T1000 (cell line): ENCODE measurements at places on chromosomes 7 and 10.

GRCh38 chr7:95951531-95951930 lies 179.2 kb downstream of the DYNC1I1 start:
- no peak for DNase-seq

GRCh38 chr7:43559171-43559945 lies 23.6 kb upstream of the STK17A start:
- no peak for DNase-seq

DNA sequence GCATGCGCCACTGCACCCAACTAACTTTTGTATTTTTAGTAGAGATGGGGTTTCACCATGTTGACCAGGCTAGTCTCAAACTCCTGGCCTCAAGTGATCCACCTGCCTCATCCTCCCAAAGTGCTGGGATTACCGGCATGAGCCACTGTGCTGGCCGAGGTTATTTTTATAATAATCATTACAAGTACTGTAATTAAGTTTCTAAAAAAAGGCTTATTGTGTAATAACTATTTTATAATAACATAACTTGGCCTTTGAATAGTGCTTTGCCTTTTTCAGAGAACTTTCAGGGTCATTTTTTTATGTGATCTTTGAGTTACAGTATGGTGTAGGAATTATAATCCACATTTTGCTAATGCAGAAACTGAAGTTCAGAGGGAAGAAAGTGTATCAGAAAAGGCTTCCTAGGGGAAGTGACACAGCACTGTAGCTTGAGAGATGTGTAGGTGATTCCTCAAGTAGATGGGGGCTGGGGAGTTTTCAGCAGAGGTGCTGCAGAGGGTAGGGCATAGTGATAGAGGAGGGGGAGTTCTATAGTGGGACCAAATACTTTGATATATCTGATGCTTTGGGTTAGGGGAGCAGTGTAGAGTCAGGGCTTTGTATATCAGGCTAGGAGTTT lies 9.2 kb upstream of the SYPL1 start:
- DNase-seq, result no peak

- DNase-seq, result no peak
Observed at GRCh38 chr7:19177269-19177668, 32.0 kb upstream of the FERD3L start.

GRCh38 chr7:34104992-34105391 lies 199.7 kb downstream of the BMPER start:
- no peak for DNase-seq

- no peak for DNase-seq
Observed at GRCh38 chr7:127835679-127836078, 183.7 kb downstream of the SND1 start.

DNA sequence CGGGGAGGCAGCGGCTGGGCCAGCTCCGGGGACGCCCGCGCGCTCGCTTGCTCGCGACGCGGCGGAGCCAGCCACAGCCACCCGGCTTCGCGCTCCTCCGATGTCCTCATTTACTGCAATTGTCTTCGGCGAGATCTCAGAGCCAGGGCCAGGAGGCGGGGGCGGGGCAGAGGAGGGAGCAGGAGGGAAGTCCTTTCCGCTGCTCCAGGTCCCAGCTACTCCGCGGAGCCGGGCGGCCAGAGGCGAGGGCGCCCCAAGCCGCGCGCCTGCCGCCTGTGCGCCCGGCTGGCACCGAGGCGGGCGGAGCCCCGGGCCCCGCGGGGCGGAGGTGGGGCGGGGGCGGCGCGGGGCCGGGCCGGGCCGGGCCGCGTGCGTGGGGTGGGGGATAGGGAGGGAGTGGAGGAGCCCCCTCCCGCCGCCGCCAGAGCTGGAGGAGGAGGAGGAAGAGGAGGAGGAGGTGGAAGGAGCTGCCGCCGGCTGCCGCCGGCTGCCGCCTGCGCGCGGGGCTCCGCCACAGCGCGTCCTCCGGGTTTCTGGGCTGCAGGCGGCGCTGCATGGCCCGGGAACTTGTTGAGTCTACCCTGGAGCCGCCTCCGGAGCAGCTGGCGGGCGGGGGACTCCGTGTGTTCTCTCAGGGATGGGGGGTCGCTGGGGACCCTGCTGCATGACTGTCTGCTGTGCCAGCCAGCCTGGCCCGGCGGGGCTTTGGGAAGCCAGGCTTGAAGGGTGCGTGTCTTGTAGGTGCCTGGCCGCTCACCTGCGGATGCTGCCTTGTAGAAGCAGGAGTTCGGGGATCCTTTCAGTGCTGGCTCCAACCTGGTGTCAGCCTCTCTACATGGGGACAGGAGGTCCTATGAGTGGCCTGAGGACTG lies at the start of gene INSYN2A:
INSYN2A (minus strand) TSS at position 310 of the 872 bp plus-strand sequence. CDS start 20,196 bp downstream, outside the sequence.
- peak; percentile 53 for DNase-seq

GRCh38 chr10:15293862-15294842 lies 76.9 kb downstream of the FAM171A1 start:
- DNase-seq, result no peak

GRCh38 chr7:50281680-50282445 lies 22.7 kb upstream of the IKZF1 start:
- no peak for DNase-seq

DNA sequence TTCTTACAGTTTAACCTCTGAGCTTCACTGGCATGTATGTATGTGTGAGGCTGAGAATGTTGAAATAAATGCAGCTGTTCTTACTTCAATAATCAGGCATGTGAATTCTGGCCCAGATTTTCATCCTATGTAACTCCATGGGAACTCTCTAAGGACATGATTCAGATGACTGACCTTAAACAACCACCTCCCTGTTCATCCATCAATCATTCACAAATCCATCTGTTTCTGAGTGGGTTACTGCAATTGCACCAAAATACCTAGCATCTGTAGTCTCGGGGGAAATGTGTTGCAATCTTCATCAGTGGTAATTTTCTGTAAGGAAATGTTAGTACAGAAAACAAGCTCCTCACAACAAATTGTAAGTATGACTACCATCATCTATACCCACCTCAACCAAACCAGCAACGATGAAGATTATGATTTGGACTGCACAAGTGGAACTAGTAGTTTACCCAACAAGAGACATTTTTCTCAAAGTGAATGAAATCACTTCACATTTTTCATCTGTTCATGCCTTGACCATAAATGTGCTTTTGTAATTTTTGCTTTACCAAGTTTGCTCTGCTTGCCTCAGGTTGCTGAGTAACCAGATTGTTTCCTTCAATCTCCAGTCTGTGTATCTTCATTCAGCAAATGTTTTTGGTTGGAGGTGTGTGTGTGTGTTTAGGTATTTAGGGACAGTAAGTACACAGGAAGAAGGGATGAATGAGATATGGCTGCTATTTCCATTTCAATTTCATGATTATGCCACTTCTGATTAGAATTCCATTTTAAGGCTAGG lies 65.7 kb upstream of the FZD8 start:
- DNase-seq, result no peak

DNA sequence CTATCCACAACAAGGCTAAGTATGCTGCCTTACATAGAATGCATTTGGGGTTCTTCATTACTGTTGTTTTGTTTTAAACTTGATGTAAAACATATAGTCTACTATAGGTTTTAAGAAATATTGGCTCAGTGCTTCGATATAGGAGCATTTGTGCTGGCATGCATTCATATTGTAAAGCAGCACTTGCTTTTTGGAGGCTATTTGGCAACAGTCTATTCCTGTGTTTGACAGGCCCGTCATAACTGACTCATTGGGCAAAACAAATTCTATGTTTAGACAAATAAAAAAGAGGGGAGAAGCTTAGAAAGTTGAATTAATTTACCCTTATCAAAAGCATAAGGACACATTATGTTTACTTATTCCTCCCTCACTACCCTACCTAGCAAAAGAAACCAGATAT lies 38.4 kb upstream of the PLXDC2 start:
- DNase-seq, result no peak

- DNase-seq, result no peak
Observed at GRCh38 chr7:17456541-17456940, 158.1 kb downstream of the AHR start.

DNA sequence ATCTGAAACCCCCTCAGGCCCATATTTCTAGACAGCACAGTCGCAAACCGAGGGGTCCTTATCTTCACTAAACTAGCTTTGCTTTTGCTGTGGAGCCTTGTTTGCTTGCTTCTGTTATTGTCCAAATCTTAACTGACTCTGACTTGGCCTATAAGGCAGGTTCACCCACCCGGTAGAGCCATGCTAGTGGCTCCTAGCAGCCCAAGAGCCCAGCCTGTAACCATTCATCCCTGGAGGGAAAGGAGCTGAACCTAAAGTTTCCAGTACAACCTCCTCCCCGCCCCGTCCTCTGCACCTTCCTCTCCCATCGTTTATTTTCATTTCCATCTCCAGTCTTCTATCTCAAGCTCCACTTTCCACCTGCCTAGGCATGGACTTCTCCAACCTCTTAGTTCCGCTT lies 345.7 kb downstream of the PTPRN2 start:
- DNase-seq, result no peak

- no peak for DNase-seq
Observed at GRCh38 chr10:92014620-92015019, 91.0 kb downstream of the BTAF1 start.

DNA sequence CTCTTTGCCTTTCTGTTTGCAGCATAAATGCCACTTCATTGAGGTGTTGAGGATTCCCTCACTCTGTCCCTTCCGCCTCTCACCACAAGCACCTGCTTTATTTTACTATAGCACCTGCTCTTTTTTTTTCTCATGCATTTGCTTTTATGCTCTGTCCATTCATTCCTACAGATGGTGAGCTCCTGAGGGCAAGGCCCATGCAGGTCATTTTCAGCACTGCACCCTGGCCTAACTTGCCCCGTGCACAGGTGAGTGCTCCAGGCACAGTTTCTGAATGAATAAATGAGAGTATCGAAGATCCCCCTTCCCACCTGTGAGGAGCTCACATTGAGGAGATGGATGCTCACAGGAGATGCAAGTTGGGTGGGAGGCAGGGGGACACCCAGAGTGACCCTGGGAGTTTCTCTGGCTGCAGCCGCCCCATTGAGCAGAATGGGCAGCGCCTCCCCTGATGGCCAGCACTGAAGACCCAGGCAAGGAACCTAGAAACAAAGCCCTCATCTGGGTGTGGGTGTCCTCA lies 1.2 kb upstream of the AKR1E2 start:
- no peak for DNase-seq

DNA sequence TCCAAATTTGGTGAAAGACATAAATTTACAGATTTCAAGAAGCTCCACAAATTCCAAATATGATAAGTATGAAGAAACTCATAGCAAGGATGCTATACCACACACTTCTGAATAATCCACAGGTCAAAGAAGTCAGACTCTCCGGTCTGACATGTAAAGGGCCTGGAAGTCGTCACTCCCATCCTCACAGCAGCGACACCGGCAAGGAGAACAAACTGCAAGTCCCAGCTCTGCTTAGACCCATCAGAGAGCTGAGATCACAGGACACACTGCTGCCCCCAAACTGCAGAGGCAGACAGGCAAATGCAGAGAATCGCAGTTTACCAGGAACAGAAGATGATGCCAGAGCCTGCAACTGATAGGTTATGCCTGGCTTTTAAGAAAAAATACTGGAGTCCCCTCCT lies 62.0 kb downstream of the AMZ1 start:
- DNase-seq, result no peak

DNA sequence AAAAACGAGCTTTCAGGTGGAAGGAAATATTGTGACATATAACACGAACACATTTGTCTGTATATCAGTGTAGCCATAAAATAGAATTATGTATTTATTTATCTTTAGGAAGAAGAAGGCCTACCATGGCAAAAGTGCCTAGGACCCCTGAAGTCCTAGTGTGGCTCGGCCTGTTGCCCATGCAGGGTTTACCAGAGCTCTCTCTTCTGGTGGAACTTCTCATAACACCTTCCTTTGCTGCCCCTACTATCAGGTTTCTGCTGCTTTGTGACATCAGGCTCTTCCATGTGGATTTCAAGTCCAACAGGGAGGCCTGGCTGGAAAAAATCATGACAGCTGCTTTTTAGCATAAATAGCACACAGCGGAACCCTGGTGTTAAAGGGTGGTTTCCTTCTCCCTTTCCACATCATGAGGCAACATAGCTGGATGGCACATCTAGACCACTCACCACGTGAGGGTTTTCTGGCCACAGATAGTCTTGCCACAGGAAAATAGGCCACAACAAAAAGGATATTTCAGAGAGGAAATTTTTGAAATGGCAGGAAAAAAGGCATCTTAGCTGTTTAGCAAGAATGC lies 44.8 kb upstream of the ADO start:
- no peak for DNase-seq

DNA sequence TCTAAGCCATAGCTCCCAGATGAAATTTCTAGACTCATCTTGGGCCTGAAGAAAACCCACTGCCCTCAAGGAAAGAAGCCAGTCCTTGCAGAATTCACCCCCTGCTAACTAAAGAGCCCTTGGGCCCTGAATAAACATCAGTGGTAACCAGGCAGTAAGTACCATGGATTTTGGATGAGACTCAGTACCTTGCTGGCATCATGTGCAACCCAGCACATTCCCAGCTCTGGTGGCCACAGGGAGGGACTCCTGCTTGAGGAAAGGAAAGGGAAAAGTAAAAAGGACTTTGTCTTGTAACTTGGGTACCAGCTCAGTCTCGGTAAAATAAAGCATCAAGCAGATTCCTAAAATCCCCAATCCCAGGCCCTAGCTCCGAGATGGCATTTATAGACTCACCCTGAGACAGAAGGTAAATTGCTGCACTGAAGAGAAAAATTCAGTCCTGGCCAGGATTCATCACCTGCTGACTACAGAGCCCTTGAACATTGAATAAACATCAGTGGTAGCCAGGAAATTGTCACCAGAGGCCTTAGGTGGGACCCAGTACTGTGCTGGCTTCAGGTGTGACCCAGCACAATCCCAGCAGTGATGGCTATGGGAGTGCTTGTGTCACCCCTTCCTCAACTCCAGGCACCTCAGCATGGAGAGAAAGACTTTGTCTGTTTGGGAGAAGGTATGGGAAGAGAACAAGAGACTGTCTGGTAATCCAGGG lies 31.2 kb upstream of the SFTPD start:
- DNase-seq, result no peak

DNA sequence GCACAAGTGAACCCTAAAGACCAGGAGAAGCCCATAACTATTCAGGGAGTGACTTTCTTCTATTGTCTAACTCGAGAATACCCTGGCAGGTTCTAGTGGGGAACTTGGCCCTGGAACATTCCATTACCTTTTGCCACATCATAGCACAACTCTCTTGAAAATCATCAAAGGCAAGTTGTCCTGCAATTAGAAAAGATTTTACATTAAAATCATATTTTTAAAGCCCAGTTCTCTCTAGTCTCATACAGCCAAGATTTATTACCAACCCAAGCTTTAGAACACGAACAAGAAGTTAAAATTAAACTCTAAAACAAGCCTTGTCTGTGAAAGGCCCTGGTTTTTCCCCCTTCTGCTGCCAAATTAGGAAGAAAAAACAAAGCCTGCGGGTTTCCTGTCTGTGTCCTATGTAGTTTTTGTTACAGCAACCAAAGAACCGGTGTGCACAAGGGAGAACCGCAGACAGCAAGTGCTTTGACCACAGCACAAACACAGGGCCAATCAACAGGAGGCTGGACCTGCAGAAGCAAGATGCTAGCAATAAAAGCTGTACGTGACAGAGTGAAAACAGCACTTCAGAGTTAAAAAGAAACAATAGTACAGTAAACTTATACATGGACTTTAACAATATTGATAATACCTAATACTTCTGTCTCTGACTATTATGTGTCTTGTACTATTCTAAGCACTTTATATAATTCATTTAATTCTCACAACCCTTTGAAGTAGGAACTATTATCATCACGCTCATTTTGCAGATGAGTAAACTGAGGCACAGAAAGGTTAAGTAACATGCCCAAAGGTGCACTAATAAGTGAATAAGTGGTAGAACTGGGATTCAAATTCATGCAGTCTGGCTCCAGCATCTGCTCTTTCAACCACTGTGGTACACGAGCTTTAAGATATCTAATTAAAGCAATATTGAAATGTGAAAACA lies 65.8 kb downstream of the STK17A start:
- no peak for DNase-seq

GRCh38 chr7:2564970-2565540 lies 6.3 kb downstream of the IQCE start:
- no peak for DNase-seq

- DNase-seq, result no peak
Observed at GRCh38 chr7:107047902-107048782, 3.6 kb downstream of the PRKAR2B start.
